ENCODE measurements at places on chromosomes 13 and 19. TPM values are rescaled to one million over a fixed set of nuclear protein-coding genes. Genes with fewer than 3 reads are reported as not detected.

- no peak for DNase-seq
Observed at GRCh38 chr13:32073180-32073864, 41.7 kb downstream of the FRY start.

- DNase-seq: no peak
Observed at GRCh38 chr13:111397202-111397880, 76.9 kb downstream of the TEX29 start.

GRCh38 chr19:39407660-39408391 is 1.2 kb downstream of the ZFP36 start:
- no peak for DNase-seq

GRCh38 chr19:27794494-27795042 is 1418.4 kb downstream of the UQCRFS1 start:
- DNase-seq: peak; percentile 32

Gene ZNF331
- 21.2 TPM for total RNA-seq

DNA sequence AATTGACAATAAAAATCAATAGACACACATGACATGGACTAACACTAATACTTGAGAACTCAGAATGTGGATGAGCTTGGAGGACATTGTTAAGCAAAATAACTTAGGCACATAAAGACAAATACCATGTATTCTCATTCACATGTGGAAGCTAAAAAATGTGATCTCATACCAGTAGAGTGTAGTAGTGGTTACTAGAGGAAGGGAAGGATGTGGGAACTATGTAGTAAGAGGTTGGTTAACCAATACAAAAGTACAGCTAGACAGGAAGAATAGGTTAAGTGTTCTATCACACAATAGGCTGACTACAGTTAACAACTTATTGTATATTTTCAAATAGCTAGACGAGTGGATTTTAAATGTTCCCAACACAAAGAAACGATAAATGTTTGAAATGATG is 415.8 kb upstream of the KLF12 start:
- DNase-seq: no peak

DNA sequence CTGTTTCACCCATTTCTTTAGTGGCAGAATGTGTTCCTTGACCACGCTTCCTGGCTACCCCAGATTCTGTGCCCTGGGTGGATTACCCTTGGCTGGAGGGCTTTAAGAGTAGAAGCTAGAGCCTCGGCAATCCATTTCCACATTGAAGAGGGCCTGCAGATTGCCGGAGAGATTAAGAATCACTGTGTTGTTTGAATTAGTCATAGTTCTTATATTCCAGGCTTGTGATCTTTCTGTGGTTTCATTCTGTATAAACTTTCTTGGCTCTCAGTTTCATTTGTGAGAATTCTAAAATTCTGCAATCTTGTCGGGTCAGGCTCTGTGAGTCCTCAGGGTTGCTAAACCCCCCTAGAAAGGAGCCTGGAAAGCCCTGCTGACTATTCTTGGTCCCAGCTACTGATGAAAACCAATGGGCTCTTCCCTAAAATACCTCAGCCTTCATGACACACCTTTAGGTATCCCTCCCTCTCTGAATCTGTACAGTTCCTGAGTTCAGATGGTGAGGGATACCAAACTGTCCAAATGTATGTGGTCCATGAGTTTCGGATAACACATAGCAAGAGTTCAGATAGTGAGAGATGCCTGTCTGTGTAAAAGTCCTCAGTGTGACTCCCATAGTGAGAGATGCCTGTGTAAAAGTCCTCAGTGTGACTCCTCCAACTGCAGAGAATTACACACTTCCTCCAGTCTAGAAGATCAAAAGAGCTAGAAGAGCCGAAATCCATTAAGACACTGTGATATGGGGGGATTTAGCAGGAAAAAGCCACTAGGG is 4.3 kb downstream of the PHF11 start:
- no peak for DNase-seq

- DNase-seq: no peak
Observed at GRCh38 chr13:32056316-32056715, 24.7 kb downstream of the FRY start.

Gene RFPL4AL1
- total RNA-seq: not detected

Gene NAXD
- total RNA-seq: 28.9 TPM

Gene FXYD1
- 17.8 TPM for total RNA-seq

Gene CGB5
- not detected for total RNA-seq

Gene IZUMO2
- 0.46 TPM for total RNA-seq

Gene ATP4B
- total RNA-seq: not detected

Gene ZNF653
- 5.4 TPM for total RNA-seq

Gene GRWD1
- total RNA-seq: 38.1 TPM

- DNase-seq: no peak
Observed at GRCh38 chr13:70769817-70770216, 661.6 kb upstream of the KLHL1 start.

DNA sequence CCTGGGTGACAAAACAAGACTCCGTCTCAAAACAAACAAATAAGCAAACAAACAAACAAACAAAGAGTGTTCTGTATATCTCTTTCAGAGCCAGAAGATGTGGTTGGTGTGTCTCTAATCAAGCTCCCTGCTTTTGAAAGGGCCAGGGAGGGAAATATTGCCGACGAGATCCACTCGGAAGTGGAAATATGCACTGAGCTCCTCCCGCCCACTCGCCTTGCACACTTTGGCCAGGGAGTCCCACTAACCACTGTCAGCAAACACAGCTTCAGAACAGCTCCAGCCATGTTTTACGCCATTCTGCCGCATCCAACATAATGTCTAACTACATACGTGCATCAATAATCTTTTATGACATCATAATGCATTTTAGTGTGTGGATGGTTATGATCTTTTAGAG is 155.5 kb upstream of the VSTM2B start:
- no peak for DNase-seq

DNA sequence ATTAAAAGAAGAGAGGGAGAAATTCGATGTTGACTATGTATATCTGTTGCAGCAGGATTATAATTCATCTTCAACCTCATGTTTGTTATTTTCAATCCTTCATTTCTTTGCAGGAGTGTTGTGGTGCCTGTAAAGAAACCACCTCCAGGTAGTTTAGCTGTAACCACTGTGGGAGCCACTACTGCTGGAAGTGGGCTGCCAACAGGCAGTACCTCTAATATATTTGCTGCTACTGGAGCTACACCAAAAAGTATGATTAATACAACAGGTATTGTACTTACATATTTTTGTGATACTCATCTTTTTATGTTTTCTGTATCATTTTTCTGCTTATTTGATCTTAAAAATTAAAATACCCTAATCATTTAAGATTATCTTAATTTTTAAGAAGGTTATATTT is 266.5 kb downstream of the NBEA start:
- DNase-seq: no peak

Gene ZNF844
- 25.5 TPM for total RNA-seq

- DNase-seq: peak; percentile 100
Observed at GRCh38 chr19:58543826-58544590, at the start of gene TRIM28. Gene TRIM28, plus strand, starts transcription at chr19:58544064. Its CDS starts 694 bp downstream, at chr19:58544758.

Gene ZNF837
- 2.5 TPM for total RNA-seq

DNA sequence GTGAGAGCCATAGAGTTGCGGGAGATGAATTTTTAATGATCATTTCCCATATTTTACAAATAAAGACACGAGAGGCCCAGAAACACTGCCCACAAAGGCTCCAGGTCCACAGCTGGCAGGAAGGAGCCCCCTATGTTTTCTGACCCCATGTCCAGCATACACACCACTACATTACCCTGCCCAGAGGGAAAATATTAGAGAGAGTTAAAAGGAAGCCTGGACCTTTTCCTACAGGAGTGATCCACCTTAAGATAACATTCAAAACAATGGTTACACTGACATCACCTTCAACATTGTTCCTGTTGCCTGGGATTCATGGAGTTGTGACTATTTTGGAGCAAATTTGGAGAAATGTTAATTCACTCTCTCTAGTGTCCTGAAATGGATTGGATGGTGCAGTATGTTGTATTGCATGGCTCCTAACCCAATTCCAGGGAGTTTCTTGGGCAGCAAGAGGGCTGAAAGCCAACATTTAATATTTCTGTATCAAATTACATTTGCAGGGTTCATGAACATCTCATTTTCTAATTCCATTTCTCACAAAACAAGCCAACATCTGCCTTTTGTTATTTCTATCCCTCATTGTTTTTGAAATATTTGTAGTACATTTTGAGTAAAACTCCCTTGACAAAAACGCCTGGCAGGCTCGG is 172.5 kb downstream of the DLEU7 start:
- no peak for DNase-seq

DNA sequence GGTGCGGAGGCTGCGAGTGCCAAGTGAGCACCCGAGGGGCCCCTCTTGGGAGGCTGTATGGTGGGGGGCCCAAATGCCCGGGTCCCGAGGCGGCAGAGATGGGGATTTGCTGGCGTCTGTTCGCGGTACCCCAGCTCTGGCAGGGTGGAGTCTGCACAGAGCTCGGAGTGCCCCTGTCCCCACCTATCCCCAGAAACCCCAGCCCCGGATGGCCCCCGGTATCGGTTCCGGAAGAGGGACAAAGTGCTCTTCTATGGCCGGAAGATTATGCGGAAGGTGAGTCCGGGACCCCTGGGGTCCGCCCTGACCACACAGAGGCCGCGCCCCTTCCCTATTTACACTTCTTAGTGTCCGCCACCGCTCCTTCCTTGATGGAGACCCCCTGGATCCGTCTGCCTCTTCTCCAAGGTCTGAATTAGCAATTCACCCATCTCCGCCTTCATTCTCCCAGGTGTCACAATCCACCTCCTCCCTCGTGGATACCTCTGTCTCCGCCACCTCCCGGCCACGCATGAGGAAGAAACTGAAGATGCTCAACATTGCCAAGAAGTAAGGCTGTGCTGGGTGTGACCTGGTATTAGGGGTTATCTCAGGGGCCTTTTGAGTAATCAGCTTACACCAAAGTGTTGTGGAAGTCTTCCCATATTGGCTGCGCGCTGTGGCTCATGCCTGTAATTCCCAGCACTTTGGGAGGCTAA is 630 bp downstream of the PNPLA6 start:
- DNase-seq: no peak

GRCh38 chr13:111286162-111286561 is 34.3 kb upstream of the TEX29 start:
- no peak for DNase-seq

DNA sequence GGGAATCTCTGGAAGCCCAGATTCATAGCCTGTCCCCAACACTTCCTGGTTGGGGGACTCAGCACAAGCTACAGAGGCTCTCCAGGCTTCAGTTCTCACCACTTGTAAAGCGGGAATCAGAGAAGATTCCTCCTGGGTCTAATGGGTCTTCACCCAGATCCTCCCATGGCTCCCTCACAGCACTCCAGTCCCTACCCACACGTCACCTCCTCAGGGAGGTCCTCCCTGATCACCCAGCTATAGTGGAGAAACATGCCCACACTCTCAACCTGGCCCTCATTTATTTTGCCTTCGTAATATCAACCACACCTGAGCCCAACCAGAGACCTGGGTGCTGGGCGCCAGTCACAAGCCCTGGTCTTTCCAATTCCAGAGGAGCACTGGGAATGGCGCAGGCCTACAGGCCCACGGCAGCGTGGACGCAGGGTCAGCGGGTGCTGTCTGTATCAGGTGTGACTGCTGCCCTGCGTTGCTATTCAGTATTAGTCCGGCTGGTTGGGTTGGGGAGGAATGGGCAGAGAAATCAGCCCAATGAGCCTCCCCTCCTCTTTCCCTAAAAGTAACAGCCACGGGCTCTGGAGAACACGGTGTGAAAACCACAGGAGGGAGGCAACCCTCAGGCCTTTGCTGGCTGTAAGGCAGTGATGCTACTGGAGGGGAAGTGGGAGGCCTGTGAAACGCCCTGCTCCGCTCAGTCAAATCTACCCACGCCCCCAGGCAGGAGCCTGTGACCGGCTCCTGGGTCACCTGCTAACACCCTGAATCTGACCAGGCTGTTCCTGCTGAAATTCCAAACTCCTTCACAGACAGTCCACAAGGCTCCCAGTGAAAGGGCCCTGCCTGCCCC is 5.2 kb downstream of the AKT2 start:
- no peak for DNase-seq

Gene ZNF568
- 9.0 TPM for total RNA-seq

DNA sequence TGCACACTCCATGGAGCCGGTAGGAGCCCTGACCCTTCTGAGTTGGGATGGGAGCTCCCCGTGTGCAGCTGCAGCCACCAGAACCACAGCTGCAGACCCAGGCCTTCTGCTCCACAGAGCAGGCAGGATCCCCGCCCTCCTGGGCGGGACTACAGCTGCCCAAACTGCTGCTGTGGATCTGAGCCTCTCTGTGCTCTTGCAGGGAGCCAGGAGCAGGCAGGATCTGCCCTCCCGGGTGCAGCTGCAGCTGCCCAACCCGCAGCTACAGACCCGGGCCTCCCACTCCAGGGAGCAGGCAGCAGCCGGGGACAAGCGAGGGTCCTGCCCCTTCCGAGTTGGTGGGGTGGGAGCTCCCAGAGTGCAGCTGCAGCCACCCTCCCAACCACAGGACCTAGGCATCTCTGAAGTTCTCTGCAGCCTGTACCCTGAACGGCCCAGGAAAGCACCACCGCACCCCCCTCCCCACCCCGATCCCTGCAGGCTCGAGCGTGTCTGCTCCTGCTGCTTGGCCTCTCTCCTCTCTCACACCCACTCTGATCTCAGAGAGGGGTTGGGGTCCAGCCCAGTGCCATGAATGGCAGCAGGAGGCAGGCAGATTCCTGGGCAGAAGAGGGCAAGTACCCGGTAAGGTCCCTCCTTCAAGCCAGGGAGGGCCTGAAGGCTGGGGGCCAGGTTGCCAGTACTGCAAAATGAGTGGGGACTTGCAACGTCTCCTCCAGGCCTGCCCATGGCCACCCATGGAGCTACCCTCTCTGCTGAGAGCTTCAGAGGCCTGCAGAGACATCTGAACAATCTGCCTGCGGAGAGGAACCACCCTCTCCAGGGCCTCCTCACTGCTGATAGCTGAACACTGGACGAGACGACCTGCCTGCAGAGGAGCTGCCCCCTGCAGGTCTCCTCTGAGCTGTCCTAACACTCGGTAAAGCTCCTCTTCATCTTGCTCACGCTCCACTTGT is 16.4 kb upstream of the EMP3 start:
- peak; percentile 39 for DNase-seq

- DNase-seq: no peak
Observed at GRCh38 chr19:328025-328505, 16.5 kb downstream of the MIER2 start.

DNA sequence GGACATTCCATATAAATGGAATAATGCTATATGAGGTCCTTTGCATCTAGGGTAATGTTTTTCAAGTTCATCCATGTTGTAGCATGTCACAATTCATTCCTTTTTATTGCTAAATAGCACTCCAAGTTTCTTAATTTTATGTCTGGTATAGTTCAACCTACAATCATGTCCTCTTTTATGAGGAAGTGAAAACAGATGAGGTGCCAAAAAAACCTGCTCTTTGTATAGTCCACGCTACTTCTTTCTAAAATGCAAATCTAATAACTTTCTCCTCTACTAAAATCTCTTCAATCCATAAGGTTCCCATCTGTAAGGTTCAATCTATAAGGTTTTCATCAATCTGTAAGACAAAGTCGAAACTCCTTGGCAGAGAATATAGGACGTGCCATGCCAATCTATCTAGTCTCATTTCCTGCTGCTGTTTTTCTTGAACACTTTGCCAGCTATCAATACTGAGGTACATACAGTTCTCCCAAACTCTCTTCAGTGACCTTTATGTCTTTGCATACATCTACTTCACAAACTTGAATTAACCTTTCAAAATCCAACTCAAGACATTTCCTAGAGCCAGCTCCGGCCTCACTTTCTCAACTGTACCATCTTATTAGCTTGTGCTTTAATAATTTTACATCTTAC is 33.7 kb downstream of the INTS6 start:
- no peak for DNase-seq

Gene WASF3
- 14.4 TPM for total RNA-seq
